ENCODE measurements at places on chromosomes 5 and 9.

DNA sequence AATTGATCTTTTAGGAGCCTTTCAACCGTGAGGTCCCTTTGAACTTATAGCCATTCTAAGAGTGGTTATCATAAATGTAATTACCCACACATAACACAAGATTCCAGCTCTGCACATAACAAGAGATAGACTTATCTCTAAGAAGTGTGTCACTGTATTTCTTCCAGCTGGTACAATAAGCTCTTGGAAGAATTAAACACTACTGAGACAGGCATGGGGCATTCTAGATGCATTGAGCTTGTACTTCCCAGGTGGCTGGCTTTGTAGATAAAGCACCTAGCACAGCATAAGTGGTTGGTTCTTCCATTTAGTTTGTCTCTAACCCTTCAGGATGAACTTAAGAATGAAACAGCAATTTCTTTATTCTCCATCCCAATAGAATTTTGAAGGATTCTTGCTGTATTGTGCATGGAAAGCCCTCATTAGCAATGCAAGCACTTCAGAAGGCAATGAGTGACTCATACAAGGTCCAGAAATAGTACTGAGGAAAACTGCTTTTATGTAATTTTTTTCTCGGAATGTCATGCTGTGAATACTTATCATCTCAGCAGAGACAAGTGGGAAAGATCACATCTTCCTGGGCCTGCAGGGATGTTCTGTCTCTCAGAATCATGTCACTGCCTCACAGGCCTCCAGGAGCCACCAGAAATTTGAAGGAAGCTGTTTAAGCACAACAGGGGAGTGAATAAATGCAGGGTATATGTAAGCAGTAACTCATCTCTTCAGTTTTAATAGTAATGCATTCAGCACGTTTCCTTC lies 91.1 kb upstream of the CD180 start:
- DNase-seq = no peak

DNA sequence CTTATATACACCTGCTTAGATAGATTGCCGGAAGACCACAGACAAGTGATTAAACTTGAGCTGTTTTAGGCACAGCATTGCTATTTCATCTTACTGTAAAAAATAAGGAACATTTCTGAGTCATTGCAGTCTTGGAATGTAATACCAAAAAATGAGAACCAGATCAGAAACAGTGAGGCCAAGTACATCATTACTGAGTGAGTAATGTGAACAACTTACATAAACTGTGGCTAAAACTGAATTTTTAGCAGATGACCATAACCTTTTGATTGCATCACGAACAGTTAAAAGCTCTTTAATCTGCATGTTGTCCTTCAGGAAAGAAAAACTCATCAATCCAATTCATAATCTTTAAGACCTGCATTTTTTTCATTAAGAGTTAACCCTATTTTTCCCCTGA lies 157.1 kb upstream of the FGF10 start:
- no peak for DNase-seq

- no peak for DNase-seq
These were observed 805.7 kb downstream of the CDH9 start for GRCh38 chr5:26232706-26233105.

GRCh38 chr5:179333796-179334761 lies 11.2 kb downstream of the ADAMTS2 start:
- no peak for DNase-seq

GRCh38 chr9:20925256-20926045 lies 106.0 kb downstream of the HACD4 start:
- no peak for DNase-seq

DNA sequence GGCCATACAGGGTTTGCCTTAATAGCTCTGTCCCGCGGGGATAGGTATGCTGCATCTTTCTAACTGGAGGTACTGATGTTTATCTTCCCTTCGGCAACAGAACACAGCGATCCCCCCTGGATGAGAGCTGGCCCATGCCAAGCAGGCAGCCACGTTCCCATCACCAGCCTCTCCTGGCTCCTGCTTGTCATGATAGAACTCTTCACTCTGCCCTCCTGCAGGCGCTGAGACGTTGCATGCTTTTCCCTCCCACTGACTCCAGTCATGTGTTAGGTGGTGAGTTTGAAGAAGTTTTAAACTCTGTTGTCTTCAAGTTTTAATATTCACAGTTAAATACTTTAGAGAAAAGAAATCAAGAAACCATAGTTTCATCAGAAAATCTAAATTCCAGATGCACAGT lies 60.0 kb downstream of the MED27 start:
- no peak for DNase-seq

DNA sequence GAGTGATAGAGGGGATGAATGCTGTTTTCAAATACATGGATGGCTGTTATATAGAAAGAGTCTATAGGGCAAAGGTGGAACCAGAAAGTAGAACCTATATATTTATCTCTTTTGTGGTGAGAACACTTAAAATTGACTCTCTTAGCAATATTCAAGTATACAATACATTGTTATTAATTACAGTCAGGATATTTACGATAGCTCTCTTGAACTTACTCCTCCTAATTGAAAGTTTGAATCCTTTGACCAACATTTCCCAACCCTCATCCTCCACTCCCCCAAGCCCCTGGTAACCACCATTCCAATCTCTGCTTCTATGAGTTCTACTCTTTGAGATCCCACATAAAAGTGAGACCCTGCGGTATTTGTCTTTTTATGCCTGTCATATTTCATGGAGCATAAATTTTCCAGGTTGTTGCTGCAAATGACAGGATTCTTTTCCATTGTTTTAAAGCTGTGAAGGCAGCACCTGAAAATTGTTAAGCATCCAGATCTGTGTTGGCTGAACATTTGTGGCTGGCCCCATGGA lies 41.5 kb downstream of the ALDH1A1 start:
- DNase-seq = no peak

GRCh38 chr5:119397518-119398380 lies 41.9 kb downstream of the TNFAIP8 start:
- no peak for DNase-seq

- no peak for DNase-seq
These were observed 7.5 kb upstream of the ERAP2 start for GRCh38 chr5:96868603-96869371.

GRCh38 chr9:123339666-123340510 lies 16.1 kb upstream of the CRB2 start:
- no peak for DNase-seq

DNA sequence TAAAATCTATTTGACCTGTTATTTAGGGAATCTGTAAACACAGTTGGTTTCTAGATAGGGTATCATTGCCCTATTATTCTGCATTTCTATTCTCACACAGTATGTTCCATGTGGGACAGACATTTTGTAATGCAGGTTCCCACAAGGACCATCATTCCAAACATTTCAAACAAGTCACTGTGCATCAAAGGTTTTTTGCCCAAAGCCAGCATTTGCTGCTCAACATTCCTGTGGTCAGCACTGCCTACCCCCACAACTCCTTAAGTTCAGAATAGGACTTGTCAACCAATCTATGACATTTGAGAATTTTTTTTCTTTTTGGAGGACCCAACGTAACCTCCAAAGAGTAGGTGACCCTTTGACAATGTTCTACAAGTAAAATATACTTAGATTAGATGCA lies 95.7 kb downstream of the LPAR1 start:
- DNase-seq = no peak

- DNase-seq = no peak
These were observed 105.2 kb downstream of the CDK5RAP2 start for GRCh38 chr9:120474591-120475243.

GRCh38 chr9:18385696-18386490 lies 88.1 kb upstream of the ADAMTSL1 start:
- DNase-seq = no peak

- no peak for DNase-seq
These were observed 2.4 kb upstream of the HSD17B4 start for GRCh38 chr5:119449882-119450281.

GRCh38 chr5:158502686-158503085 lies 597.0 kb downstream of the EBF1 start:
- no peak for DNase-seq

- no peak for DNase-seq
These were observed 271.0 kb upstream of the SLC30A5 start for GRCh38 chr5:68822796-68823195.

DNA sequence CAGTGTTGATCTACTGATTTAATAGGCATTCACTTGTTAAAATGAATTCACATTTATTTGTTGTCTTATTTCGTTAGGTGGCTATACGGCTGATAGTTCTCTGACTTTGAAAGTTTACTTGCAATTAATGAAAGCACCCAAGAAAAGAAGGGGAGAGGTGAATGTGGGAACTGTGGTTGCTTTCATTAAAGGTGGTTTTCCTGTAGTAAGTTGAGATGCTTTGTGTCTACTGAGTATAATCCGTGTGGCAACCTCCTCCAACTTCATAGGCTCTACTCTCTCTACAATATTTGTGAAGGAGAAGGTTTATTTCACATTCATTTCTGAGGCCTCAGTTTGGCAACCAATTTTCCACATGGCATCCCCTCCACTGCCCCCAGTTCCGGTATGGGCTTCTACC lies 12.8 kb upstream of the MACIR start:
- no peak for DNase-seq

DNA sequence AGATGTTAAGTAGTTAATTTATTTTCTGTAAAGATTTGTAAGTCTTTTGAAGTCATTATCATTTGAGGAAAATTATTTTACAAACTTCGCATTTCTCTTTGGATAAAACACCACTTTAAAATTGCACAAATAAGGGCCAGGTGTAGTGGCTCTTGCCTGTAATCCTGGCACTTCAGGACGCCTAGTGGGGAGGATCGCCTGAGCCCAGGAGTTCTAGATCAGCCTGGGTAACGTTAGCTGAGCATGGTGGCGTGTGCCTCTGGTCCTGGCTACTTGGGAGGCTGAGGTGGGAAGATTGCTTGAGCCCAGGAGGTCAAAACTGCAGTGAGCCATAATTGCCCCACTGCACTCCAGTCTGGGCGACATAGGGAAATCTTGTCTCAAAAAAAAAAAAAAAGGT lies 185.5 kb downstream of the KDM4C start:
- no peak for DNase-seq

DNA sequence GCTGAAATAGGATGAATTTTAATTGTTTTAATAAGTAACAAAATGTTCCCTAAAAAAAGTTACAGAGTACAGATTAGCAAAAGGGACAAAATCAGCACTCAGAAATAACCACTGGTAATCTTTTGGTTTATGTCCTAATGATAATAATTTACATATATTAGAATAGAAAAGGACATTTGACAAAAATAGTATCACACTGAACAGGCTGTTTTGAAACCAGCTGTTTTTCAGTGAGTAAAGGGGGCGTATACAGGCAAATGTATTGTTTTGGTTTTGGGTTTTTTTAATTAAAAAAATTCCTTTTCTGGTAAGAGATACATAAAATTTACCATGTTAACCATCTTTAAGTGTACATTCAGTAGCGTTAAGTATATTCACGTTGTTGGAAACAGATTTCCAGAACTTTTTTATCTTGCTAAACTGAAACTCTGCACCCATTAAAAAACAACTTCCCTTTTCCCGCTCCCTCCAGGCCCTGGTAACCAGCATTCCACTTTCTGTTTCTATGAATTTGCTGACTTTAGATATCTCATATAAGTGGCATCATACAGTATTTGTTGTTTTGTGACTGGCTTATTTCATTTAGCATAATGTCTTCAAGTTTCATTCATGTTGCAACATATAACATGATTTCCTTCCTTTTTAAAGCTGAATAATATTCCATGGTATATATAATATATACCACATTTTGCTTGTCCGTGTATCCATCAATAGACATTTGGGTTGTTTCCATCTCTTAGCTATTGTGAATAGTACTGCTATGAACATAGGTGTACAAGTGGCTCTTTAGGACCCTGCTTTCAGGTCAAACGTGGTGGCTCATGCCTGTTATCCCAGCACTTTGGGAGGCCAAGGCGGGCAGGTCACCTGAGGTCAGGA lies 20.6 kb upstream of the LARP1 start:
- no peak for DNase-seq

- no peak for DNase-seq
These were observed 31.0 kb downstream of the SNX18 start for GRCh38 chr5:54548565-54548964.

DNA sequence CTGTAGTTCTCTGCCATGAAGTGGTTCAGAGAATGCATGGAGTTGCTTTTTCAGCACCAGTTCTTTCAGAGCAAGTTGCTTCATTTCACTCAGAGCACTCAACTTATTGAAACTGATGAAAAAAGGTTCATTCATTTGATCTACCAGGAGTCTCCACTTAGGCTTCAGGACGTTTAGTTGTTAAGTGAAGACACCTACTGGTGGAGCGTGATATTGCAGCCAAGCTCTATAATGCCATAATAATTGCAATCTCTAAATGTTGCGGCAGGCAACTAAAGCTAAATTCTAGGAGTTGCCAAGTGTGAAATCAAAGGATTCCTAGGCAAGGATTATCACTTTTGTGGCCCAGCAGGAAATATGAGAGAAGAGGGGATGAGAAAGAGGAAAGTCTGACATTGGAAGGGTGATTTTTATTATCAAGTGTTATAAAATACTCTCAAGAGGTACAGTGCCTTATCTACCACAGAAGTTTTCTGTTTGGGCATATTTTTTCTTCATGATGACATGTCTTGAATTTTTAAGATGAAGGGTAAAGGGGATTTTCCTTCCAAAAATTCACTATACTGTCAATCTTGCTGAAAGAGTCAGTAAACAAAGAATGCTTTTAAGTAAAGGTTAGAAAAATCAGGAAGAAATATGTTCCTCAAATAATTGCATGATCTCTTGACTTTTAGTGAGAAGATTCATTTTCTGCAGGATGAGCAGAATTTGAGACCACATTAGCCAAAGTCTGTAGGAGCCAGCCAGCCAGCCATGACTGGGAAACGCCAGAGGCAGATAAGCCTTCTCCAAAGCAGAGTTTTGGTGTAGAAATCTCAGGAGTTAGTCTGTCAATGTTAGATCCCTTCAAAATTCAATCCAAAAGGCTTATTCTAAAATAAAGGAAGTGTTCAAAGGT lies 83.4 kb downstream of the SH3PXD2B start:
- no peak for DNase-seq

- DNase-seq = no peak
These were observed 193.0 kb downstream of the ERCC6L2 start for GRCh38 chr9:96068511-96068910.

- no peak for DNase-seq
These were observed 82.9 kb downstream of the GRAMD2B start for GRCh38 chr5:126506079-126506478.

GRCh38 chr5:77773734-77774280 lies 2.3 kb downstream of the TBCA start:
- no peak for DNase-seq

DNA sequence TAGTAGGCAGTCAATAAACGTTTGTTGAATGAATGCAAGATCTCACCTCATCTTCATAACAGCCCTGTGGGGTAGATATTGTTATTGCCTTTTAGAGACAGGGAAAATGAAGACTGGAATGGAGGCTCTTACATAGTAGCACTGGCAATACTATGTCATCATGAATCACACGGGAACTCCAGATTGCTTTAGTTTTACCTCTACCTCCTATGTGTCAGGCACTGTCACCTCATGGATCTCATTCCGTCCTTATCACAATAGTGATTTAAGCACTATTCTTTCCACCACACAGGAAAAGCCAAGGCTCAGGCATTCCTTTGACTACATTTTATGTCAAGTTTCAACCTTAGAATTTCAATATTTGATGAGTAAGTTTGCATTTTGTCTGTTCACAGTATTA lies 2.9 kb upstream of the EPB41L4B start:
- no peak for DNase-seq
